ENCODE measurements at places on chromosomes 2 and 18.
A peak's percentile ranks its signal among the peaks of the same experiment; 100 is the strongest.

DNA sequence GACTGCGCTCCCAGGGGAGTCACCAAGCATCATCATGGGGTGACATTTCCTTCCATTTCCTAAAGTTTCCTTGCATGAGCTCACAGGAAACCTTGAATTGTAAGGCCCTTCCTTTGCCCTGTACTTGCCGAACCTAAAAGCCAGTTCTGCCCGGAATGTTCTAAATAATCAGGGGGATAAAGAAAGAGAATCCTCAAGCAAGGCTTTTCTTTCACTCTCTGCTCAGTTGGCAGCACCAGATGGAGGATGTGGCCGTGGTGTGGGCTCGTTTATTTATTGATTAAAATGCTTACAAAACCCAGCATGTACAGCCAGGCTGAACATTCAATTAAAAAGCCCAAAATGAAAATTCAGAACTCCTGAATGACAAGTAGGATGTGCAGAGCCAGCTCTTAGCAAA lies 170.5 kb downstream of the SH3RF3 start:
- DNase-seq = no peak

DNA sequence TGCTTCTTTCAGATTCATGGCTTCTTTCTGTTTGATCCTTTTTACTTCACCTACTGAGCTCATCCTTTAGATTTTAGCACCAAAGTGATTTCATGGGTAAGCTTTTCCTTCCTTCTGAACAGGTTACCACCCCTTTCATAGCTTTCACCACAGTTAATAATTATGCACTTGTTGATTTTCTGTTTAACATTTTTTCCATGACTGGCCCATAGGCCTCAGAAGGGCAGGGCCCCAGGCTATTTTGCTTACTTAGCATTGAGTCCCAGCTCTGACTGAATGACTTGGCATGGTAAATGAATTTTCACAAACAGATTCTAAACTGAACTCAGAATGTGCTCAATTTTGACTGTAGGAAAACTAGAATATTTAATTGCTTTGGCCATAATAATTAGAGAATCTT lies 177.0 kb downstream of the GCA start:
- no peak for DNase-seq

DNA sequence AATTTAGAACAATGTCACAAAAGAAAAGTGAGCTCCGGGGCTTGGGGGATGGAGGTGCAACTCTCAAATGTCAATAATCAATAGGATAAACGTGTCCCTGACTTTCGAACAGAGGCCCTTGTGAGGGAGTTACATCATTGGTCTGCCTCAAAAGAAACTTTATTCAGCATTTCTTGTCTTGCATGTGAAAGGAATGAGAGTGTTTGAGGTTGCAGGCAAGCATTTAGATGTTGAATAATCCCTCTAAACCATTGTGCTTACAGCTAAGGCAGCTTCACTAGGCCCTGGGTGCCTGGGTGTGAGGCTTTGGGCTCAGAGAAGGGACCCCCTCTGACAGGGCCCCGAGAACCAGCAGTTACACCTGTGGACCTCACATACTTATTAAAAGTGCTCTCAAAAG lies 28.6 kb upstream of the FHL2 start:
- DNase-seq = no peak

- DNase-seq = no peak
These were observed 34.1 kb downstream of the PPP1R1C start for GRCh38 chr2:182019731-182020130.

DNA sequence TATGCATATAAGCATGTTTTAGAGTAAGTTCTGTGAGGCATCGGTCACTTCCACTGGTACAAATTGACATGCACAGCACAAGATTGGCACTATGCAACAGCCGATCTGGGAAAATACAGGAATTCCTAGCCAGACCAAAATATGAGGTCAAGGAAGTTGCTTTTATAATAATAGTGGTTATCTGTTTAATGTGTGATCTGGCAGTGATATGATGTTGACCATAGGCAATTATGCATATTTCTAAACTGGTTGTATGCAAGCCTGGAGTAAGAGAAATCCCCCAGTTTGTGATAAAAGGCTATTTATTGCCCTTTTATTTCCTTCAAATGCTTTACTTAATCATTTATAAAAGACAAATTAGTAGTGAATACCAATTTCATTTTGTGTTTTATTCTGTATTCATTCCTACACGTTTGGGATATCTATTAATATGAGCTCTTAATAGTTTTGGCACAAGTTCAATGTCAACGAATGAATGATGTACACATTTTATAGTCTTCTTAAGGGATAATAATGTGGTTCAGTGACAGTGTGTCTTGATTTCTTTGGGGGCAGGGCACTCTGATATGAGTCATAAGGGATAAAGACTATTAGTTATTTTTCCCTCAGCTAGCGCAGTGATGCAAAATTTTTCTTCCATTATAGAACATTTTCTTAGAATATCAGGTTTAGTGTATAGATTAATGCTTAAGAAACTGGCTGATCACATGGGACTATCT lies 34.7 kb upstream of the ZEB2 start:
- DNase-seq = no peak

- DNase-seq = no peak
These were observed 100.1 kb downstream of the NEDD4L start for GRCh38 chr18:58144106-58144505.

- no peak for DNase-seq
These were observed 269.2 kb downstream of the XIRP2 start for GRCh38 chr2:167157523-167157922.

GRCh38 chr2:1489486-1489885 lies 76.2 kb downstream of the TPO start:
- no peak for DNase-seq

- no peak for DNase-seq
These were observed 117.5 kb downstream of the ATP9B start for GRCh38 chr18:79186649-79187048.

DNA sequence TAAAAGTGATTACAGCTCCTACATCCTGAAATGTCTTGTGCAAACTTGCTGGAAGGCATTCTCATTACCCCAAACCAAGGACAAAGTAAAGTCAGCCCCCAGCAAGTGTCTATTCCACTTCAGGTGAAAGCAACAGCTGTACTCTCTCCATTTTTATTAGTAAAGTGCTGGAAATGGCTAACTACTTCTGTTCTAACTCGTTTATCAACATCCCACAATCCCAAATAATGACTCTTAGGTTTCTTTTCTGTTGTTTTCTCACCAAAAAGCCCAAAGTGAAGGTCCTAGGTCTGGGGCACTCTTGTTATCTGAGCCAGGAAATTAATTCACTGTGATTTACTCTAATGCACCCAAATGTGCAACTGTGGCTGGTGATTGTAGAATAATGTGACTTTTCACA lies 105.7 kb downstream of the LRRC30 start:
- DNase-seq = no peak

- no peak for DNase-seq
These were observed 98.2 kb downstream of the MRO start for GRCh38 chr18:50721451-50722120.

GRCh38 chr2:70647873-70648481 lies 94.4 kb upstream of the TGFA start:
- peak; percentile 46 for DNase-seq

GRCh38 chr2:215698566-215698965 lies 262.7 kb upstream of the FN1 start:
- no peak for DNase-seq

- no peak for DNase-seq
These were observed 88.2 kb upstream of the HNRNPA3 start for GRCh38 chr2:177124371-177124770.
